CD4-positive, CD25-positive, alpha-beta regulatory T cell (primary cell): ENCODE measurements at places on chromosomes 2 and 18.

GRCh38 chr2:161965994-161966393, 108.0 kb downstream of the DPP4 start:
- no peak for DNase-seq

DNA sequence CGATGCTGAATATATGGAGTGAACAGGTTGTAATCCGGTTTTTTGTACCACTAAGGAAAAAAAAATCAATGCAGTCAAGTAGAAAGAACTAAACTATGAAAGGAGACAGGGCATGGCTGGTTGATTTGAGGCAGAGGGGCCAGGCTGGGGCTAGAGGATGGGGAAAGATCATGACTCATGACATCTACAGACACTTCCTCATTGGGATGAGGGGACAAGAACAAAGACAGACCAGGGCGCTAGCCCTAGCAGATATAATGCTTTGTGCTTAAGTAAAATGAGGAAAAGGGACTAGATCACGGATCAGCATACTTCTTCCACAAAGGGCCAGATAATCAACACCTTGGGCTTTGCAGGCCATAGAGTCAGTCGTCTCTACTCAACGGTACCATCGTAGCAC, 55.8 kb downstream of the ST6GAL2 start:
- DNase-seq, result no peak

- no peak for DNase-seq
Measured at GRCh38 chr18:55893948-55894347, 306.0 kb upstream of the TCF4 start.

DNA sequence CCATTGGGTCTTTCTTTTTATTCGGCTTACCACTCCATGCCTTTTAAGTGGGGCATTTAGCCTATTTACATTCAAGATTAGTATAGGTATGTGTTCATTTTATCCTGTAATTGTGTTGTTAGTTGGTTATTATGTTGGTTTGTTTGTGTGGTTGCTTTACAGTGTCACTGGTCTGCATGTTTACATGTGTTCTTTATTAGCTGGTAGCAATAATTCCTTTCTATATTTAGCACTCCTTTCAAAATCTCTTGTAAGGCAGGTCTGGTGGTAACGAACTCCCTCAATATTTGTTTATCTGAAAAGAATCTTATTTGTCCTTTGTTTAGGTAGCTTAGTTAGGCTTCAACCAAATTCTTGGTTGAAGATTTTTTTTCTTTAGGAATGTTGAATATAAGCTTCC, 68.7 kb upstream of the XDH start:
- no peak for DNase-seq

- peak; percentile 48 for DNase-seq
Measured at GRCh38 chr2:62305421-62306176, 109.7 kb downstream of the B3GNT2 start.

DNA sequence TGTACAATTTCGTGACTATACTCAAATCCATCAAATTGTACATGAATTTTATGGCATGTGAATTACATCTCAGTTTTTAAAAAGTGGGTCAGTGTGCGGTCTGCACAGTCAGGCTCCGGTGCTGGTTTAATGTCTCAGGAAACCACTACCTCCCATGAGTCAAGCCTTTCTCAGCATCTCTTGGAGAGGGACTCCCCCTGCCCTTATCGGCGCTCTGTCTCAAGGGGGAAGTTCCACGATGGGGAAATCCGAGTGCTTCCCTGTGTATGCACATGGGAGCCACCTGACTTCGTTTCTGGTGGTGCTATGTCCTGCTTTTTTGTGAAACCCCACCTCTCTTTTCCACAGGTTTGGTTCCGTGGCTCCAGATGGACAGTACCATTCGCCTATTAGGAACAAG, 72.5 kb downstream of the ACOXL start:
- DNase-seq, result peak; percentile 32

GRCh38 chr2:208195531-208195930, 5.7 kb upstream of the C2orf80 start:
- no peak for DNase-seq

DNA sequence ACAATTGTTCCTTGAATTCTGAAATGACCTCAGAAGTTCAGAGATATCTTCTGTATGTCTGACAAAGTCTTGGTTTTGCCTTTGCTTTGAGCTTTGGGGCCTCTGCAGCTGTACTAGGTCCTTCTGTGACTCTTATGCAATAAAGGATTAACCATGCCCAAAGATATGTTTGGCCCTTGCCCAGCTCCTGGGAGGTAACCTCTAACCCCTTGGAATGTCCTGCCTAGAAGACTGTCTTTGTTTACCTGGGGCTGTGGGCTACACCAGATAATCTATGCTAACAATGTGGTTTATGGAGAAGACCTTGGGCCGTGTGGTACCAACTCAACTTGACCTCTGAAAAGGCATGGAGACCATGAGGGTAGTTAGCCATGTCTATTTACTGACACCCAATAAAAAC, 140.9 kb upstream of the CAPN13 start:
- no peak for DNase-seq

GRCh38 chr2:196840171-196840570, 31.0 kb upstream of the C2orf66 start:
- no peak for DNase-seq

DNA sequence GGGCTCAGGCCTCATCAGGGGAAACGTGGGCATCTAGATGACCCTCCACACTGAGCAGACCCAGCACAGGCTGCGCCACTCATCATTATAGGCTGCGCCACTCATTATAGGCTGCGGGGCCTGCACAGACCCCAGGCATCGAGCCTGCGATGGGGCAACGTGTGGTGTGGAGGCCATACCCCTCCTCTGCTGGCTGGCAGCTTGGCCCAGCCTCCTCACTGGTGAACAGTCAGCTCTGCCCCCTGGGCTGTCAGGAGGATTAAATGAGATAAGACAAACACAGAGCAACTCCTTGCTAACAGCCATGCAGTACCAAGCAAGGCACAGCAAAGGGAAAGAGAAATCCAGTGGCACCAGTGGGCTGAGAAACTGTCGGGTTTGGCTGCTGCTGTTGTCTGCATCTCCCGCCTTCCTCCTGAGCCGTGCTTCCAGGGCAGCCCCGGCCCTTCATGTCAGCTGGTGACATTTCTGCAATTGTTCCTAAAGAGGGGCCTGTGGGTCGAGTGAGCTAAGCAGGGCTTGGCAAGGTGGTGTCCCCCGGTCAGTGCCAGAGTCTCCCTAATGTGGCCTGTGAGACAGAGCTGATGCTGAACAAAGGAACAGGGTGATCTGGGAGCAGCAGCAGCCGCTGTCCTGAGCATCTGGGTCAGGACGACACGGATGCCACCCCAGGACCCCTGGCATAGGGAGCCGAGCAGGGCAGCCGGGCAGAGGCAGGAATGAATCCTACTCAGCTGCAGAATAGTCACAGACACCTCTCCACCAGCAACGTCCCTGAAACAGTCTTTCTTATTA, 48.7 kb downstream of the RRM2 start:
- no peak for DNase-seq

- DNase-seq, result no peak
Measured at GRCh38 chr18:32730068-32730467, 42.8 kb downstream of the KLHL14 start.

- no peak for DNase-seq
Measured at GRCh38 chr2:76080154-76080553, 369.4 kb upstream of the GCFC2 start.

- no peak for DNase-seq
Measured at GRCh38 chr18:58966704-58967103, 102.0 kb downstream of the ZNF532 start.

GRCh38 chr2:69961496-69961895, at the start of gene ASPRV1:
TSS of gene ASPRV1 (minus strand) at chr2:69961631. CDS start at chr2:69961436, 195 bp downstream.
- no peak for DNase-seq

GRCh38 chr2:16707014-16707623, 41.5 kb upstream of the CYRIA start:
- no peak for DNase-seq

DNA sequence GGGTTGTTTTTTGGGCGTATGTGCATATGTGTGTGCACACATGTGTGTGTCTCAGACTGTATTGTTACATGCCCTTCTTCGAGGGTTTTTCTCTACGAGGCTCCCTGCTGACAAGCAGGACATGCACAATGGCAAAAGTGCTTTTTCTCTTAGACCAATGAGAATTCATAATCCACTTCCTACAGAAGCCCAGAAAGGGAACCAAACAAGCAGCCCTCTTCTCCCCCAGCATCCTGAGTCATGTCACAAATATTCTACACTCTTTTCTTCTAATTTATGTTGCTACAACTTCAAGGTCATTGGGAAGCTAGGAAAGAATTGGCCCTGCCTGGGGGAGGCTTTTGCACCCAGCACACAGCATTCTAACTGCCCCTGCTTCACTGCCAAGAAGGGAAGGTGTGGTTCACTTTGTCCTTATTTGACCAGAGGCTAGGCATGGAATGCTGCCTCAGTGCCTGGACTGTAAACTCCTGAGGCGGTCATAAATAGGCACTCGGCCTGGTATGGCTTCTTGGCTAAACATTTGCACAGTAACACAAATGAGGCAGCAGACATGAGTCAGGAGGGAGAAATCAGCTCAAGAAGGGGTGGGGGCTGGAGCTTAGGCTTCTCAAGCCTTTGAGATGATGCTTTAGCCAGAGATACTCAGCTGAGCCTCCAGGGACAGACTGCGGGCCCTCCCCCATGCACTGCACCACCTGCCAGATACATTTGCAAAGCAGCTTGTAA, 92.7 kb upstream of the KLF7 start:
- no peak for DNase-seq

- no peak for DNase-seq
Measured at GRCh38 chr2:143685421-143686078, 556.3 kb downstream of the ARHGAP15 start.

DNA sequence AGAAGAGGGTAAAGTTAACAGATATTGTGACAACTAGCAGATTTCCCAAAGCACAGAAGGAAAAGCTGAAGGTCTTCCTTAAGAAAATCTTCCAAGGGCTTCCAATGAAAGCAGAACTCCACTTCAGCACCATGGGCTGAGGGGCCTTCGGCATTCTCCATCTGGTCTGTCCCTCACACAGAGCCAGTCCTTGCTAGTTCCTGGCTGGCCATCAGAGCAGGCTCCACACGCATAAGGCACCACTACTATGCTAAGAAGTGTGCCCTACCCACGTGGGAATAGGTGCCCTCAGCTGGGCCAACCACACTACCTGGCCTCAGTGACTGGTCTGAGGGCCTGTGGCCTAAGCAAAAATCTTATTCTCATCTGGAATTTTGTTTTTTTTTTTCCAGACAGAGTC, 73.5 kb downstream of the METTL4 start:
- DNase-seq, result no peak

DNA sequence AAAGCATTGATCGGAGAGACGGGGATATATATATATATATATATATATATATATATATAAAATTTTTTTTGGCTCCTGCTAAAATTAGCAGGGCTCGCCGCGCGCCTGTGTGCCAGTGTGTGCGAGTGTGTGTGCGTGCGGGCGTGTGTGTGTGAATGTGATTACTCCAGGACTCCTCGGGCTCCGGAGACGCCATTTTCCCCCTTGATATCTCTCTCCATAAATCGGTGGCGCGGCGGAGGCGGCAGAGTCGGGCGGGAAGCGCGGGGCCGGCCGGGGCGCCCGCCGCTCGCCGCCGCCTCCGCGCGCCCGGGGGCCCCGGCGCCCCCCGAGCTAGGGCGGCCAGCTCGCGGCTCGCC, 795 bp upstream of the SETBP1 start:
- no peak for DNase-seq

- no peak for DNase-seq
Measured at GRCh38 chr2:62663920-62664795, 41.4 kb upstream of the EHBP1 start.

- no peak for DNase-seq
Measured at GRCh38 chr18:55501982-55502710, 85.8 kb downstream of the TCF4 start.

DNA sequence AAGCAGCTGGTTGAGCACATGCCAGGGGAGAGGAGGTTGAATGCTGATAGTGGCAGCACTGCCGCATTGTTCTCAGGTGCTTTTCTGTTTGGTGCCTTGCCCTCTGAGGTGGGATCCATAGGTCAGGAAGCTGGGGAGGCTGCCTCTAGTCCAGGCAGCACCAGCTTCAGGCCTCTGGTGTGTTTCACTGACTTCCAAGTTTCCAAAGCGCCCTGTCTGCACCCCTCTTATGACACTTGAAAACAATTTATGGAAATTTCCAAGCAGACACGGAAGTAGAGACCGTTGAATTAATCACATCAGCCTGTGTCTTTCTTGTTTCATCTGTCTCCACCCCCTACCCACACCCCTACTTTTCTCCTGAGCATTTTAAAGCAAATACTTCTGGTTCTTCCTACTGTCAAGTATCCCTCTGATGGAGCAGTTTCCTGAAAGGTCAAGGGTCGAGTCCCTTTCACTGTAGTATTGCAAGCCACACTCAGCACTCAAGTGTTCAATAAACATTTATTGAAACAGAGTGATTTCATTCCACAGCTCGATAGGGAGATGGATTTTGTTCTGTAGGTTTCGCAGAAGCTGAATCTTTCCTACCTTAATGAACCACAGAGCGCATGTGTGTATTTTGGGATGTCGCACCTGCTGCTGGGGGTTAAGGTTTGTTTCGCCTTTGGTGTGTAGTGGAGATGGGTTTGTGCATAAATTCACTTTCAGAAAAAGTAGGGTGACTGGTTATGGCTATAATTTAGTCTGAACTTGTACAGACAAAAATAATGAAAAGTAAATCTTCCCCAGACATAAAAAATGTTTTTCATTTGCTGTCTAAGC, 21.4 kb downstream of the DGKD start:
- DNase-seq, result no peak

DNA sequence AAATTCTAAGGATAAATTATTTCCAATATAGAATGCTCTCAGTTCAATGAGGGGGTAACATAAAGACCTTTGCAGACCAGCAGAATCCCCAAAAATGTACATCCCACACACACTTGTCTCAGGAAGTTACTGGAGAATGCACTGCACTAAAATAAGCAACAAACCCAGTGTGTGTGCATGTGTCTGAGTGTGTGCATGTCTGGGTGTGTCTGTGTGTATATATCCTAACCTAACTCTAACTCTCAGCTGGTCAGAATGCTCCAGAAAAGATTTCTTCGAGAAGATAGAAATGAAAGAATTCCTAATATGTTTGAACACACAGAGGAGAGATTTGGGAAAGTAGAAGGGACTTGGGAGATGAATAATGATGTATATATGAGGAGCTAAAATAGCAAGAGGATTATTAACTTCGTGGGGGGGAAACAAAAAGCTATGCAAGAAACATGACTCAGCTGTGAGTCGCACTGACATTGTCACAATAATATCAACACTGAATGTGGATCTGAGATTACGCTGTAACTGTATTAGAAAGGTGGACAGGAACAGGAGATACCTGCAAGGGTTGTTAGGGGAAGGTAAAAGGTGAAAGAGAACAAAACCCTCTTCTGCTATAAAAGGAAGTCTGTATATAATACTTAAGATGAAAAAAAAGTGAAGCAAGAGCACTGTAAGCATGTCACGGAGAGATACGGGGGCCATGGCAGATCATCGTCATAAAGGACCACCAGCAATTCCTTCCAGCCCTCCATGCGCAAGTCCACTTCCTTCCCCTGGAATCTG, 11.1 kb downstream of the COLEC12 start:
- no peak for DNase-seq

GRCh38 chr2:9024575-9024974, 21.1 kb upstream of the MBOAT2 start:
- DNase-seq, result no peak
